ENCODE measurements at places on chromosomes 6 and 20.
A peak's percentile ranks its signal among the peaks of the same experiment; 100 is the strongest.

- no peak for DNase-seq
These were observed 110.5 kb downstream of the ANKRD60 start for GRCh38 chr20:58117944-58118343.

DNA sequence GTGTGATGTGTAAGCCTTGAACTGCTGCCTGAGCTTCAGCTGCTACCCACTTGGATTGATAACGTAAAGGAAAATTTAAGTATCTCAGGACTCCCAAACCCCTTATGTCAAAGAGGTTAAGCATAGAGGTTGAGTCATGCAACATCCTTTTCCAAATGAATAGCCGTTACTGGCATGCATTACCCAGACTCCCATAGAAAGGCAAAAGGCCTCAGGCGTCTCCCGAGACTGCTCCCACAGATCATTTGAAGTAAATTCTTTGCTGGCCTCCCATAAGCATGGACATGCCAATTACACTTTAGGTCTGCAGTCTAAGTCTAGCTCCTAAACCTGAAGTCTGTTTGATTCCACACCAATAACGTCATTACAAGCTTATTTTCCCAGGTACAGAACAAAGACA is 14.7 kb downstream of the IPCEF1 start:
- DNase-seq: no peak

- no peak for DNase-seq
These were observed 182.0 kb downstream of the COL21A1 start for GRCh38 chr6:56065408-56065807.

GRCh38 chr6:14987490-14987889 is 258.4 kb upstream of the JARID2 start:
- no peak for DNase-seq

GRCh38 chr20:50003253-50003656 is 20.5 kb downstream of the SNAI1 start:
- DNase-seq: peak; percentile 99

DNA sequence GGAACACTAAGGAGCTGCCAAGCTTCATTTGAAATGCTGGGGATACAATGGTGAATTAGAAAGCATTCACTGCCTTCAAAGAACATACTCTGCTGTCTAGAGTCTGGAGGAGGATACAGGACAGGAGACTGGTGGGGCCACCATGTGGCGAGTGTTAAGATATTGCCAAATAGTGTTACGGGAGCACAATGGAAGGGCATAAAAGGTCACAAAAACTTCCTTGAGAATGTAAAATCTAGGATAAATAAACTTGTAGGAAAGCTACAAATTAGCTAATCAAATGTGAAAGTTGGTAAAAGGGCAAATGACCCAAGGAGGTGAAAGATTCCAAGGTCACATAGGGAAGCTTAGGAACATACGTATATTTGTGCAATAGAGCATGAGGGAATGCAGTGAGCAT is 271.7 kb downstream of the RFPL4B start:
- DNase-seq: no peak

GRCh38 chr6:142458836-142459235 is 157.0 kb downstream of the ADGRG6 start:
- no peak for DNase-seq

- no peak for DNase-seq
These were observed 38.5 kb downstream of the PTGIS start for GRCh38 chr20:49529470-49529869.

GRCh38 chr6:112485120-112485826 is 138.1 kb downstream of the RFPL4B start:
- DNase-seq: no peak

DNA sequence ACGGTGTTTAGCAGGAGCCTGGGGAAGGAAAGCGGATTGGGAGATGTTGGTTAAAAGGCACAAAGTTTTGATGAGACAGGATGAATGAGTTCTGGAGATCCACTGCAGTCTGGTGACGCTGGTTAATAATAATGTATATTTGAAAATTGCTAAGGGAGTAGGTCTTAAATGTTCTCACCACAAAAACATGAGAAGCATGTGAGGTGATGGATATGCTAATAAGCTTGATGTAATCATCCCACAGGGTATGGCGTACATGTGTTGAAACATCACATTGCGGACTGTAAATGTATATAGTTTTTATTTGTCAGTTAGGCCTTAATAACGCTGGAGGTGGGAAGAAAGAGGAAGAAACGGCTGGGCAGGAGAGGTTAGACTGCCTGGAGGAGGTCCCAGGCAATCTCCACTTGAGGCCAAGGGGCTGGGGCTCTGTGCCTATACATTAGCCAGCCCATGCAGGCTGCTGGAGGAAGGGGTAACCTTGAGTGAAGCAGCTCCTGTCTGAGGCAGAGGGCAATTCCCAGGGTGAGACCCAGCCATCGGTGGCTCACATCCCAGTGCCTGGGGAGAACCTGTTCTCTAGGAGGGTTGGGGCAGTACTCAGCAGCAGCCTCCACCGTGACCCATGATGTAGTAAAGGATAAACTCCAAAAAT is 188.2 kb upstream of the QKI start:
- DNase-seq: no peak

- DNase-seq: no peak
These were observed 18.7 kb downstream of the LEMD2 start for GRCh38 chr6:33770124-33770832.

DNA sequence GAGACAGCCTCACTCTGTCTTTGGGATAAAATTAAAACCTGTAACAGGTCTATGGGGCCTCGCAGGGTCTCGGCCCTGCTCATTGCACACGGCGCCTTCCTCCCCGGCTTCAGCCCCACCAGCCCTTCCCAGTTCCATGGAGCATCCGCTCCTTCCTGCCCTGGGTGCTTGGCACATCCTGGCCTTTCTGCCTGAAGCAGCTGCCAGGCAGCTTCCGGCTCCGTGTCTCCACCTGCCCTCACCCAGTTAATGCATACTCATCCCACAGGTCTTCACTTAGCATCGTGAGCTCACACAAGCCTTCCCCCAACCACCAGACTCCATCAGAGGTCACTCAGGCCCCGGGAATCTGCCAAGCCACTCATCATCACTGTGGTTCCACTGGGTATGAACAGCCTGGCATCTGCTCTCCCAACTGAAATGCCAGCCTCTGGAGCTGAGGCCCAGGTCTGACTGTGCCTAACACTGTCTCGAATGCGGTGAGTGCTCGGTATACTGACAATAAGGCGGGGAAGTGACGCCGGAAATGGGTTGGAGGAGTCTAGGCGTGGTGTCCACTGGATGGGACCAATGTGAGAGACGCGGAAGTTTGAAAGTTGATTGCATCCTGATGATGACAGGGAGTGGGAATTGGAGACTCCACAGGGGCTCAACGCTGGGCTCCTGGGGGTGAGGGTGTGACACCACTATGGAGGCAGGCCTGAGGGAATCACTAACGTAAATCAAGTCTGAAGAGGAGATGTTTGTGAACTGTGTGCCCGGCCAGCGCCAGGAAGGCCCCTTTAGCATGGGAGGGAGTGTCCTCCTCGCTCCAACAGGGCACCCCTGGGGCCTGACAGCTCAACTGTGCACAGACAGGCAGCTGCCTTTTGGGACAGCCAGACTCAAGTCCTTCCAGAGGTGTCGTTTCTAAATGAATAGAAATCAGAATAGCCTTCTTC is 245.8 kb downstream of the TTLL2 start:
- DNase-seq: no peak

DNA sequence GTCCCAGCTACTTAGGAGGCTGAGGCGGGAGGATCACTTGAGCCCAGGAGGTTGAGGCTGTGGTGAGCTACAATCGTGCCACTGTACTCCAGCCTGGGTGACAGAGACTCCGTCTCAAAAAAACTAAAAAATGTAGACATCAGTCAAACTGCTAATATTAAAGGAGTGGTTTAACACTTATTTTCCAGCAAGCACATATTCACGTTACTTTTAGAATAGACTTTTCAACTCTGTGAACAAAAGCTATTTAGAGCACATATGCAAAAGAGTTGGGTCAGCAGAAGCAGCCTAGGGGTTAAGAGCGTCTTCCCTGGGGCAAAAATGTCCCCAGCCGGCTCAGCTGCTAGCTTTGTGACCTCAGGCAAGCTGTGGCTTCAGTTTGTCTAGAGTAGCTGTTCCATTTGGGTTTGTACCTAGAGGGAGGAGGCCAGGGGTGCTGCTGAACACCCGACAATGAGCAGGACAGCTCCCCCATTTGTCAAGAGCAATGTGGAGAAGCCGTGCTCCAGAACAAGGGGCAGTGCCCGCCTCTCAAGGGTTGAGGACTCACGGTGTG is 62.5 kb upstream of the PTGIS start:
- DNase-seq: no peak

GRCh38 chr6:94065707-94066337 is 646.5 kb upstream of the EPHA7 start:
- no peak for DNase-seq

- DNase-seq: peak; percentile 25
These were observed 1.2 kb downstream of the TREML2 start for GRCh38 chr6:41199552-41200246.

- no peak for DNase-seq
These were observed 270.3 kb downstream of the NKAIN2 start for GRCh38 chr6:124073820-124074587.

DNA sequence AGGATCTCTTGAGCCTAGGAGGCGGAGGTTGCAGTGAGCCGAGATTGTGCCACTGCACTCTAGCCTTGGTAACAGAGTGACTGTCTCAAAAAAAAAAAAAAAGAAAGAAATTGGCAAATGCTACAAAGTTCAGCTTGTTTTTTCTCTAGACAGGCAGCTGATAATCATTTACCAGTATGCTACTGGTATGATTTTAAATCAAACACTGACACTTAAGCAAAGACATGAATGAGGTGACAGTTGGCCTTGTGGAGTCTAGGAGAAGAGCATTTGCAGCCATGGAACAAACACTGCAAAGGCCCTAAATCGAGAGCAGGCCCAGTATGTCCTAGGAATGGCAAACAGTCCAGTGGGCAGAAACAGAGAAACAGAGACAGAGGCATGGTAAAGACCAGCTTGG is 99.7 kb upstream of the CEP85L start:
- DNase-seq: no peak

- no peak for DNase-seq
These were observed 494.8 kb upstream of the MAN1A1 start for GRCh38 chr6:119844387-119844786.

DNA sequence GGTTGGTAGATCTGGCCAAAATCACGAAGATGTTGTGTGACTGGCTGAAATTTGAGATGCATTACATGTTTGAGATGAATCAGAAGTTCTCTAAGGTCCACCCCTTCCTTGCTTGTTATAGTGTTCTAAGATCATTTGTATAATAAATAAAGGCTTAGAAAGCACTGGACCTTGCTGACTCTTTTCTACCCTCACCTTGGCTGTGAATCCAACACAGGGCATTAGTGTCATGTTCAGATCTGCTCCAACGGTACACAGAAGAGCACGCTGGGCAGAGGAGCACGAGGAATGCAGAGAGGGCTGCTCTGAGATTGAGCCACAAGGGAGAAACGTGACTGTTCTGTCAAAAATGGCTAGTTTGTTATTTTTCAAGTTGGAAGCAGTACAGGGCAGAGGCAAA is 169.5 kb upstream of the HDAC2 start:
- no peak for DNase-seq

GRCh38 chr6:142406131-142406530 is 104.3 kb downstream of the ADGRG6 start:
- DNase-seq: no peak

- peak; percentile 20 for DNase-seq
These were observed 5.8 kb downstream of the TUBB start for GRCh38 chr6:30725713-30726505.

DNA sequence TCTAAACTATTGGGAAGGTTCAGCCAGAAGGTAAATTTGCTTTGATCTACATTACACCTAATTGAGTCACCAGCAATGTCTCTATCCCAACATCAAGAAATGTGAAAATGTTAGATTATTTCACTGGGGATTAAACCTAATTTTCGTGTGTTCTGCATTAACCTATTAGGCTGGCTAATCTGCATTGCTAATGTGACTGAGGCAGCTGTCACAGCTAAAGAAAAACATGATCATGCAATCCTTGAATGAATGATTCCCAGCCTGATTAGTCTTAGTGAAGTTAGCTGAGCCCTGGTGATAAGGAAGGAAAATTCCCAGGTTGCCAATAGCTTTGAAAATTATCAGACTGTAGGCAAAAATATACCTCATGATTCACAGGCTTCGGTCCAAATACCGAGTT is 135.3 kb downstream of the LINC00237 start:
- no peak for DNase-seq

DNA sequence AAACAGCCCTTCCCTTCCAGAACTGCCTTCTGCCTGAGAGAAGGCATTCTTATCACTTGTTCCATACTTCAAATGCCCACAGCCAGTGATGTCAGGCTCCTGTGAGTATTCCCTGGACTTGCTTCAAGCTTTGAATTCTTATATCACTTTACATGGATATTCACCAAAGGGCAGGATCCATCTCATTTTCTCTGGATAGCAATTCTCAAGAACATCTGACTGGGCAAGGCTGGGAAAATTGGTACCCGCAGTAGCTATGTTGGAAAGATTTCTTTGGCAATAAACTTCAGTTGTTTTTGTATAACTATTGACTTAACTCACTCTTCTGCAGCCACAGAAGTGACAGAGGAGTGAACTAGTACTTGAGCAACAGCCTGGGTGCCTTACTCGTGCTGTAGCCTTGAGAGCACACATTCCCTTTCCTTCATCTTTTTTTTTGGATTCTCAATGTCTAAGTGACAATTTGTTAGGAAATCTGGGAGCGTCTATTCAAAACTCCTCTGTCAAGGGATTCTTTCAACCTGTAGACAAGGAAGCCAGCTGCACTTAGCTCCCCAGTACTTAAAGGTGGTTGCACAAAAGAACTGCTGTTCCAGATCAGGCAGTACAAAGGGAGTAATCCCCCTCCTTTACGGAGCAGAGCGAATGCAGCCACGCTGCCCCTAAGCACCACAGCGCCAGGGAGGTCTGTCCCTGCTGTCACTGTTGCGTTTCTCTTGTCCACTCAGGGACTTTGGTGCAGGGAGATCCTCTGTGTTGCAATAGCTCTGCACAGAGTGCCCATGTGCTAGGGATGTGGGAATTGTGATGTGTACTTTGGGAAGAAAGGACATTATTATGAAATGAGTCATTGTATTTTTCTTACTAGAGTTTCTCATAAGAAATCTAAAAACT is 69.6 kb downstream of the JAG1 start:
- DNase-seq: peak; percentile 3

- DNase-seq: no peak
These were observed 850.0 kb downstream of the DHX35 start for GRCh38 chr20:39812116-39812515.

- no peak for DNase-seq
These were observed 85.7 kb downstream of the CDH22 start for GRCh38 chr20:46222521-46223007.

DNA sequence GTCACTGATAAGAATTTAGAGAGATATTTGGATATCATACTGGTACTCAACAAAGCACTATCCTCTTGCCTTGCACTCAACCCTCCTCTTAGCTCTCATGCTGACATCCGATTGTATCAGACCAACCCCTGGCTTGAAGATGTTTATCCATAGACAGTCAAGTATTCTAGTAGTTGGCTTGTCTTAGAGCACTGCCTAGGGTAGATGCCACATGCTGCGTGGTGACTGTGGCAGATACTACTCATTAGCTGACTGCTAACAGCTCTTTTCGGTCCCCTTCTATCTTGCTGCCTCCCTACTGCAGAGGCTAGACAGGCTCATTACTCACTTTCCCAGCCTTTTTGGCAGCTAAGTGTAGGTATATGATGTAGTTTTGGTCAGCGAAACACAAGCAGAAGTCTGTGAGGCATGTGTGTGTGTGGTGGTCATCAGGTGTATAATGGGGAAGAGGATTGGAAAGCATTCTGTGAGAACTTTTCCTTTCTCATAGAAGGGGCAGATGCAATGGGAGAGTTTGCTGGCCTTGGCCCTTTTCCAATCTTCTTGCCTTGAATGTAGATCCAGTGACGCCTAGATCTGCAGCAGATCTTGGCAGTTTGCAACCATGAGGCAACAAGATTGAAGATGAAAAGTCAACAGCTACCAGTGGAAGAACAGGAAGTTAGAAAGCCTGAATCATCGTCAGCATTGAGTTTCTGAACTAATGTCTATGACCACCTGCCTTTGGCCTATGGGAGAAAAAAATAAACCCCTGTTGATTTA is 4.4 kb upstream of the IFNGR1 start:
- peak; percentile 94 for DNase-seq
